ENCODE measurements at places on chromosomes 13 and 19. TPM values are rescaled to one million over a fixed set of nuclear protein-coding genes. Genes with fewer than 3 reads are reported as not detected.

DNA sequence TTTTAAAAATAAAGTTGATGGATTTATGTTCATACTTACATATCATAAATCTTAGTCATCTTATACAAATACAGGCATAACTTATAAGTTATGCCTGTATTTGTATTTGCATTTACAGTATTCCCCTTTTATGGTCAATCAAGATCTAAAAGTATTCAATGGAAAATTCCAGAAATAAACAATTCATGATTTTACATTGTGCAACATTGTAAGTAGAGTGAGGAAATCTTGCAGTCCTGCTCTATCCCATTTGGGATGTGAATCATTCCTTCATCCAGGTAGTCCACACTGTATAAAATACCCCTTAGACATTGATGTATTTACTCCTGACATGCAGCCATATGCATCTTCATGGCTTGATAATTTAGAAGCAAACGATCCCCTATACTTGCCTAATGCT lies 795.3 kb downstream of the SLITRK1 start:
- no peak overlapping the region for H3K27ac ChIP-seq
- H3K36me3 ChIP-seq, result no peaks in the 10 kb centered on the region
- DNase-seq, result no peak
- H3K4me1 ChIP-seq, result no peaks in the 10 kb centered on the region
- H3K27me3 ChIP-seq, result no peaks in the 10 kb centered on the region
- H3K4me3 ChIP-seq, result no peak overlapping the region

- H3K36me3 ChIP-seq, result no peaks in the 10 kb centered on the region
- H3K27me3 ChIP-seq, result no peaks in the 10 kb centered on the region
- no peak overlapping the region for H3K27ac ChIP-seq
- H3K4me3 ChIP-seq, result no peak overlapping the region
Observed at GRCh38 chr19:17086120-17086519, 10.5 kb downstream of the MYO9B start.

Gene STOML3
- total RNA-seq, result not detected

DNA sequence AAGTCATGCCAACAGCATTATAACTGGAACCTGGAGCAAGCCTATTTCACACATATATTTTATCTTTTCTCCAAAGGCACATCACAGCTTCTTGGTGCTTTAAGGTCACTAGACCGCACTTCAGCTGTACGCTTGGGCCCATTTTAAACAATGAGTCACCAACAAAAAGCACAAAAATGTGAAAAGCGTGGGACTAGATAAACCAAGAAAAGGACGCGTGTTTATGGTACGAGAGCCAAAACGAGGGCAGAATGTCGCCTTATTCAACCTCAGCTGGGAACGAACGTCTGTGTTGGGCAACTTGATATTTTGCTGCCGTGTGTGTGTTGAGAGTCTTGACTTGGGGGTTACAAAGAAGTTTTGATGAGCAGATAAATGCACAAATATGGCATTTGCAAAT lies 9.2 kb upstream of the EHD2 start:
- no peak overlapping the region for H3K27ac ChIP-seq
- H3K36me3 ChIP-seq, result no peaks in the 10 kb centered on the region
- no peak overlapping the region for H3K4me3 ChIP-seq
- H3K27me3 ChIP-seq, result no peaks in the 10 kb centered on the region
- peaks cover 3% of the 10 kb centered on the region for H3K4me1 ChIP-seq

Gene GRAMD1A
- total RNA-seq, result 69.9 TPM

DNA sequence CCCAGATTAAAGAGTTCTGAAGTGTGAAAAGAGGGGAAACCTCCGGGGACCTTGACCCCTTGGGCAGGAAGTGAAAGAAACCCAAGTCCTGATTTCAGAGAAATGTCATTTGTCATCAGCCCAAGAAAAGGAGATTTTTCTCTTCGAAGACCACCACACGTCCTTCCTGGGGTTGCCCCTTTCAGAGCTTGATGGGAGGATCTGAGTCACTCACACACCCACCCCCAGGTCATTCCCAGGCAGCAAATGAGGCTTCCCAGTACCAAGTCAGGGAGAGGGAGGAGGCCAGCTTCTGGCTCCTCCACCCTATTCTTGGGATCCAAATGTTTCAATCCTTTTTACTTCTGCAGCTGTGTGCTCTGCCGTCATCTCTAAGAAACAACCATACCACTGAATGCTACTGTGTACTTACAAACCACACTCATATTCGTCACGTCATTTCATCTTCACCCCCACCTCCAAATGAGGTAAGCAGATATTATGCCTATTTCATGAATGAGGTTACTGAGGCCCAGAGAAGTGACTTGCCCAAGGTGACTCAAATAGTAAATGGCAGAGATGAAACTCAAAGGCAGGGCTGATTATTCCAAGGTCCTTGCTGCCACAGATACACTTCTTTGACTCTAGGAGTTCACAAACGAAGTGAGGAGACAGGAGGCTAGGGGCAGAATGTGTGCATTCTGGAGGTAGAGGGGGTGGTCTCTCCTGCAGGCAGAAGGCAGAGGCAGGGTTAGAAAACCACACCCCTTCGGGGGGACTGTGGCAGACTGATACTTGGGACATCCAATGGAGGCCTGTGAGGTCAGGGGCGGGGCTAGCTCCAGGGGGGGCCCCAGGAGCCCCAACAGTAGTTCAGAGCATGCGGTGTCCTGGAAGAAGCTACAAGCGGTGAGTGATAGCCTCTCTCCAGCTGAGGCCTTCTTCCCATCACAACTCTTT lies 5.0 kb upstream of the KMT2B start:
- H3K36me3 ChIP-seq, result no peaks in the 10 kb centered on the region
- no peak overlapping the region for H3K4me3 ChIP-seq
- H3K27ac ChIP-seq, result no peak overlapping the region
- H3K4me1 ChIP-seq, result peaks cover 5% of the 10 kb centered on the region

- H3K27ac ChIP-seq, result no peak overlapping the region
- no peaks in the 10 kb centered on the region for H3K4me1 ChIP-seq
- no peaks in the 10 kb centered on the region for H3K27me3 ChIP-seq
- DNase-seq, result no peak
- H3K36me3 ChIP-seq, result no peaks in the 10 kb centered on the region
- H3K4me3 ChIP-seq, result no peak overlapping the region
Observed at GRCh38 chr13:41231786-41232185, 31.6 kb downstream of the MTRF1 start.

GRCh38 chr19:38168637-38169036 lies 55.4 kb downstream of the DPF1 start:
- DNase-seq, result no peak
- H3K27ac ChIP-seq, result no peak overlapping the region
- H3K27me3 ChIP-seq, result no peaks in the 10 kb centered on the region
- no peaks in the 10 kb centered on the region for H3K4me1 ChIP-seq

DNA sequence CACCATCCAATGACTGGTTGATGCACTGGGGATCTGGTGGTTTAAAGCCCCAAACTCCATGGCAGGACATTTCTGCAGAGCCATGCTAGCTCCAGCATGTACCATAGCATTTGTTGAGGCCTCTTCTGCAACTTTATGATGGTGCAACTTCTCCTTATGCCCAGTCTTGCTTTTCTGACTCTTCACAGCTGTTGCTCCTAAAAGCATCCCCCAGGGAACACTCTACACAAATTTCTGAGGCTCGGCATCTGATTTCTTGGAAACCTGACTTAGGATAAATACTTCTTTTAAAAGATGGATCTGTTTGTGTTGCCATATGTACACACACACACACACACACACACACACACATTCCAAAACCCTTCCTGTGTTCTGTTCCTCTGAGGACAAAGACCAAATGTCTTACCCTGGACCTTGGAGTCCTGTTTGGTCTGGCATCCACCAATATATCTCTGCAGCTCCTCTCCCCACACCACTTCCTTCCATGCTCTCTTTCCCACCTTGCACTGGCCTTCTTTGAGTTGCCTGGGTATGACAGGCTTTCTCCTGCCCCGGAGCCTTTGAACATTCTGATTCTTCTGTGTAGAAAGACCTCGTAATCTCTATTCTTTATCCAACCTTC lies 388.5 kb upstream of the ZNF507 start:
- H3K4me1 ChIP-seq, result peaks cover 11% of the 10 kb centered on the region
- DNase-seq, result no peak
- H3K27ac ChIP-seq, result no peak overlapping the region
- no peak overlapping the region for H3K4me3 ChIP-seq

Gene MYBPC2
- total RNA-seq, result 0.12 TPM

GRCh38 chr19:54660306-54660705 lies 2.5 kb upstream of the LILRB4 start:
- no peaks in the 10 kb centered on the region for H3K4me1 ChIP-seq
- H3K4me3 ChIP-seq, result no peak overlapping the region
- H3K36me3 ChIP-seq, result no peaks in the 10 kb centered on the region

Gene SIGLECL1
- not detected for total RNA-seq

DNA sequence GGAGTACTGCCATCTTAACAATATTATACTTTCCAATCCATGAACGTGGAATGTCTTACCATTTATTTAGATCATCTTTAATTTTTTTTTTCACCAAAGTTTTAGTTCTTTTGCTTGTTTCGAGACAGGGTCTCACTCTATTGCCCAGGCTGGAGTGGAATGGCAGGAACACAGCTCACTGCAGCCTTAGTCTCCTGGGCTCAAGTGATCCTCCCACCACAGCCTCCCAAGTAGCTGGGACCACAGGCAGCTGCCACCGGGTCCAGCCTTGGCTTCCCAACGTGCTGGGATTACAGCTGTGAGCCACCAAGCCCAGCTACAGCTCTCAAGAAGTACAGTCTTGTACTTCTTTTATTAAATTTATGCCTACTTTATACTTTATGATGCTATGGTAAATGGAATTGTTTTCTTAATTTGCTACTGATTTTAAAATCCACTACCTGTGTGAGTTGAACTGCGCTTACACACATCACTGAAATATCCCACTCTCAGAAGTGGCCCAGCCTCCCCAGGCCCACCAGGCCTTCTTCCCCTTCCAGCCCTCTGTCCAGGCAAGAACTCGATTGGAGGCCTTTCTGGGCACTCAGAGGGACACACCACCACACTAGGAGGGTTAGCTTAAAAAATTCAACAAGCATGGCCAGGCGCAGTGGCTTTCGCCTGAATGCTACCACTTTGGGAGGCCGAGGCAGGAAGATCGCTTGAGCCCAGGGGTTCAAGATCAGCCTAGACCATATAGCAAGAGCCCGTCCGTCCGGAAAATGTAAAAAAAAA lies 1.0 kb upstream of the PGLS start:
- H3K36me3 ChIP-seq, result no peaks in the 10 kb centered on the region
- peaks cover 2% of the 10 kb centered on the region for H3K4me1 ChIP-seq

- H3K36me3 ChIP-seq, result no peaks in the 10 kb centered on the region
- no peak for DNase-seq
- H3K27me3 ChIP-seq, result no peaks in the 10 kb centered on the region
- no peaks in the 10 kb centered on the region for H3K4me1 ChIP-seq
- H3K4me3 ChIP-seq, result no peak overlapping the region
Observed at GRCh38 chr19:5115771-5116202, 146.9 kb downstream of the KDM4B start.

GRCh38 chr13:65746406-65746921 lies 1483.7 kb downstream of the PCDH9 start:
- H3K36me3 ChIP-seq, result no peaks in the 10 kb centered on the region
- no peak overlapping the region for H3K4me3 ChIP-seq
- no peaks in the 10 kb centered on the region for H3K4me1 ChIP-seq
- no peak overlapping the region for H3K27ac ChIP-seq
- no peaks in the 10 kb centered on the region for H3K27me3 ChIP-seq
- no peak for DNase-seq

Gene ZNF665
- 8.8 TPM for total RNA-seq

- no peak for DNase-seq
- H3K27me3 ChIP-seq, result no peaks in the 10 kb centered on the region
- H3K36me3 ChIP-seq, result no peaks in the 10 kb centered on the region
- no peak overlapping the region for H3K4me3 ChIP-seq
Observed at GRCh38 chr19:58007285-58007684, 4.7 kb upstream of the ZNF606 start.

- no peak overlapping the region for H3K4me3 ChIP-seq
- peaks cover 11% of the 10 kb centered on the region for H3K4me1 ChIP-seq
Observed at GRCh38 chr13:98222081-98222554, 45.0 kb upstream of the RNF113B start.

DNA sequence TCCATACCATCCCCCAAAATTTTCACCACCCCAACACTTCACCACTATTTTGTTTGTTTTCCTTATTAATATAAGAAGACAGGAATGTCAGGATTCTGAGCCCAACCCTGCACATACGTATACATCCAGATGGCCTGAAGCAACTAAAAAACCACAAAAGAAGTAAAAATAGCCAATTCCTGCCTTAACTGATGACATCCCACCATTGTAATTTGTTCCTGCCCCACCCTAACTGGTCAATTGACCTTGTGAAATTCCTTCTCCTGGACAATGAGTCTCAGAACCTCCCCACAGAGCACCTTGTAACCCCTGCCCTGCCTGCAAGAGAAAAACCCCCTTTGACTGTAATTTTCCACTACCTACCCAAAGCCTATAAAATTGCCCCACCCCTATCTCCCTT lies 132.5 kb downstream of the ZNF675 start:
- no peak for DNase-seq
- no peaks in the 10 kb centered on the region for H3K36me3 ChIP-seq
- H3K27me3 ChIP-seq, result no peaks in the 10 kb centered on the region
- H3K27ac ChIP-seq, result no peak overlapping the region
- no peak overlapping the region for H3K4me3 ChIP-seq
- no peaks in the 10 kb centered on the region for H3K4me1 ChIP-seq

GRCh38 chr19:32691291-32691951 lies at the start of gene NUDT19:
TSS of gene NUDT19 (plus strand) at chr19:32691821. CDS start at chr19:32691961, 140 bp downstream.
- H3K27me3 ChIP-seq, result no peaks in the 10 kb centered on the region
- peak within 1 kb of the TSS; percentile 73 for H3K4me3 ChIP-seq
- peaks cover 20% of the 10 kb centered on the region for H3K4me1 ChIP-seq
- H3K36me3 ChIP-seq, result no peaks in the 10 kb centered on the region

- H3K36me3 ChIP-seq, result no peaks in the 10 kb centered on the region
- no peak for DNase-seq
Observed at GRCh38 chr13:88887045-88887662, 1216.0 kb downstream of the SLITRK5 start.

- H3K4me3 ChIP-seq, result no peak overlapping the region
- no peak for DNase-seq
- H3K27me3 ChIP-seq, result no peaks in the 10 kb centered on the region
- H3K4me1 ChIP-seq, result no peaks in the 10 kb centered on the region
- H3K36me3 ChIP-seq, result no peaks in the 10 kb centered on the region
- no peak overlapping the region for H3K27ac ChIP-seq
Observed at GRCh38 chr19:46803555-46803954, 15.2 kb upstream of the SLC1A5 start.

Gene PCDH17
- total RNA-seq, result 3.9 TPM

Gene ZNF626
- total RNA-seq, result 19.0 TPM

DNA sequence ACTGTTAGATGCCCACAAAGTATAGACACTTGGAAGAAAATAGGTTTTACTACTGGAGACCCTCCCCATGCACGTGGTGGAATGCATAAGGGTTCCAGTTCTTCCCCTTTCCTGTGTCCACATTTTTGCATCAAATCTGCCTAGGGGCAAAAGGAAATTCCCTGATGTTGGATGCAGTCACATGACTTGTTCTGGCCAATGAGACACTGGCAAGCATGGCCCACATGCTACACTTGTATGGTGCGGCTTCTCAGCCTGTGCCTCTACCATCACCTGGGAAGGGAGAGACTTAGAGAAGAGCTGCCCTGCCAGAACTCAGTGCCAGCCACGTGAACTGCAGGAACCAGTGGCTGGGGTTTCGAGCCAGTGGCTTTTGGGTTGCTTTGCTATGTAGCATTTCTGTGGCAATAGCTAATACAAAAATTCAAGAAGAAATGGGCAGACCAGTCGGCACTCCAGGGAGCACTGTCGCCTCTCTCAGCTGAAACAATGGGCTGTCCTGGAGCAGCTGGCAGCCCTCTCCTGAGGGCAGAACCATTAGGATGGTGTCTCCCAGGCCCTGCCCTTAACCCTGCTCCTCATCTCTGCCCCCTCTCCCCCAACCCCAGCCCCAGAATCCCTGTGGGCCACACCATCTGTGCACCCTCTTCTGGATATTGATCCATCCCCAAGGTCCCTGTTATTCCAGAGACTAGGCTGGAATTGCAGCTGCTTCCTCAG lies 634.0 kb downstream of the UQCRFS1 start:
- no peaks in the 10 kb centered on the region for H3K36me3 ChIP-seq
- DNase-seq, result no peak
- no peak overlapping the region for H3K27ac ChIP-seq

Gene ZNF525
- total RNA-seq, result 20.1 TPM

Measured in ovary (tissue), 10 donors.